SHP77 (cell line): ENCODE measurements at places on chromosomes 1 and 21.

DNA sequence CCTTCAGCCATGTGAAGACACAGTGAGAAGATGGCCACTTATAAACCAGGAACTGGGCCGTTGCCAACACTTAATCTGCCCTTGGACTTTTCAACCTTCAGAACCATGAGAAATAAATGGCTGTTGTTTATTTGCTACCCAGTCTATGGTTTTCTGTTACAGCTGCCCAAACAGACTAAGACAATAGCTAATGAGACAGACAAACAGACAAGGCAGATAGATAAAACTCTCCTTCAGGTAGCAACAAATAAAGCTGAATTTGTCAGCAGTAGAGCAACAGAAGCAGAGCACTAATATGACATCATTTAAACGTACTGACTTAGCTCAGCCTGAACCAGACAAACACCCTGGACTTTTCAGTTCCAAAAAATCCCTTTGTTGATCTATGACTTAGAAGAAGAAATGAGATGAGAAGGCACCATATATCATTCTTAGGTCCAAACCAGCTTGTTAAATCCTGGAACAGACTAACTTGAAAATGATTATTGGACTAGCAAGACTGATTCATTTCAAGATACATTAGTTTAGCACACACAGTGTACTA, 27.0 kb downstream of the ZZZ3 start:
- peak; percentile 30 for DNase-seq

GRCh38 chr1:56527548-56528302, 51.6 kb downstream of the PLPP3 start:
- peak; percentile 28 for DNase-seq

GRCh38 chr1:225425201-225425786, 2.5 kb downstream of the LBR start:
- no peak for DNase-seq

DNA sequence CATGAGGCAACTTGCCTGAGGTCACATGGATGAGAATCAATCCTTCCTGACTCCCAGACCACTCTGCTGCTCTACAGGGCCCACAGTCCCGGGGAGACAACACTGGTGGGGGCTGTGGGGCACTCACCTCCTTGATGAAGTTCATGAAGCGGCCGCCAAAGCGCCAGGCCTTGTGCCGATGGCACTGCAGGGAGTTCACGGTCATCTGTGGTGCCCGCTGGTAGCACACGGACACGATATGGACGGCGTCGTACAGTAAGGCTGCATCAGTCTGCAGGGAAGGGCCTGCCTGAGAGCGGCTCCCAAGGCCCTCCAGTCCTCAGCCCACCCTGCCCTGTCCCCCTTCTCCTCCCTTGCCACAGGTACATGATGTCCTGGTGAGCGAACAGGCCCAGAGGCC, 175.3 kb downstream of the GRIK3 start:
- no peak for DNase-seq

DNA sequence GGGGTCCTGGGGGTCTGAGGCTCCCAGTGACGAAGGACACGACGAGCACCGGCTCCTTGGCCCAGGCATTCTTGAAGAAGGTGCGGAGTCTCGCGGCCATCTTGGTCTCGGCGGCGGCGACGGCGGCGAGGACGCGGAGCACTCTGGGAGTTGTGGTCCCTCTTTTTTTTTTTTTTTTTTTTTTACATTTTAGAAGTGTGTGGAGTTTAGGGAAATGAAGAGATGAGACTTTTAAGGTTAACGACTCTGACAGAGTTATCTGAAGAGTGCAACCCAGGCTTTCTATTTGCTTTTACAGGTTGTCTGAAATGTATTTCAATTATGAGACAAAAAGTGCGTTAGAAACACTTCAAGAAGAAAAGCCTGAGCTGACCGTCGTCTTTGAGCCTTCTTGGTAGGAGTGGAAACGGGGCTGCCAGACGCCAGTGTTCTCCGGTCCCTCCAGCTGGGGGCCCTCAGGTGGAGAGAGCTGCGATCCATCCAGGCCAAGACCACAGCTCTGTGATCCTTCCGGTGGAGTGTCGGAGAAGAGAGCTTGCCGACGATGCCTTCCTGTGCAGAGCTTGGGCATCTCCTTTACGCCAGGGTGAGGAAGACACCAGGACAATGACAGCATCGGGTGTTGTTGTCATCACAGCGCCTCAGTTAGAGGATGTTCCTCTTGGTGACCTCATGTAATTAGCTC, 9.7 kb downstream of the OR2B11 start:
- DNase-seq: peak; percentile 55

DNA sequence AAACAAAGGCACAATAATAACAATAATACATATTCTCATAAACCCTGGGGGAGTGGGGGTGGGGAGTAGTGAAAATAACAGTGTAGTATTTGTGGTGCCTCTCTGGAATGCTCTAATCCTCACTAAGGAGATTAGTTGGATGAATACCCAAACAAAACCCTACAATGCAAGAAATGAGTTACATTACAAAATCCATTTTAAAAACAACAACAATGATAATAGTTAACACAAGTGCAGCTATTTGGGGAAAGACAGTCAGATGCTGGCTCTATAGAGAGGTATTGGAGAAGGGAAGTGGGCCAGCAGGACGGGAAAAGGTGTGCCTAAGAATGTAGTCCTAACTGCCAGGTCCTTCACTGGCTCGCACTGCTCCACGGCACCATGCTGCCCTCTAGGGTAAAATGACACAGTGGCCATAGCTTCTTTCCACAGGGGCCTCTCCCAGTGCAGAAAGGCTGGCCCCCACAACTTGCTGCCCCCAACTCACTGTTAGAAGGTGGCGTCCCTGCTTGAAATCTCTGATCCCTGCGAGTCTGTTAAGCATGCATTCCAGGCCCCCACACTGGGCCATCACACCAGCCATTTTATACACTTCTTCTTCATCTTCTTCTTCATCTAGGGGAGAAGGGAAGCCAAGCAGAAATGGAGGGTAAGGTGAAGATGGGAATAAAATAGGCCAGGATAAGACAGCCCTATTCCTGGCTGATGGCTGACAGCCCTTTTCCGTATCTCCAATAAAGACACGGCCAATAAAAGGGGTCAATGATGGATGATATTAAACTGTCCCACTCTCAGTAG, 113.8 kb downstream of the UBR4 start:
- DNase-seq: peak; percentile 4

DNA sequence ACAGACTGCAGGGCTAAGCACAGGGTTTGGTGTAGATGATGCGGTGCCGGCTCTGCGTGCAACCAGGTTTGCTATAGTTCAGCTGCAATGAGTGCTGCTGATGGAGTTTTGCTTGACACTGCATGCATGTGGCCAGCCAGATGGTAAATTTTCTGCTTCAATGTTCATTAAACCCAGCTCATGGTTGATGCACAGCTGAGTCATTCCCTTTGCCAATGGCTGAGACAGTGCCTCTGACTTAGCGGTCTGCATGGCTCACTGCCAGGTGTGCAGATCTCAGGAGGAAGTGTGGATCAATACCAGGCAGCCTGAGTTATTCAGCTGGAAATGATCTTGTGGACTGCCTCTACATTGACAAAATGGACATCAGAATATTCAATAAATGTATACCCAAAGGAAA, 172.7 kb upstream of the ZP4 start:
- peak; percentile 30 for DNase-seq

DNA sequence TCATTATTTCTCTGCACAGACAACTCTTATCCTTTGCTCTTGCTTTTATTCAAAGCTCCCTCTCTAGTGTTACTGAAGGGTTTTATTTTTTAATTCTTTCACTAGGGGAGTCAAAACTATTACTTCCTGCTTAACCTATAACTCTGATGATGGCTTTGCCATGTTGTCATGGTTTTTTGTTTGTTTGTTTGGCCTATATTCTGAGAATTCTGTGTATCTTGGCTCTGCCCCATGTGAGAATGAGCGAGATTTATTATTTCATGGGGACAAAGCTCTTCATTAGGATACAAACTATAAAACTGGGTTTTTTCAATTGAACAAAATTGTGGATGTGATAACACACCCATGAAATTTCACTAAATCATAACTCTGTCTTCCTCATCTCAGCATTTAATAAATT, 190.5 kb upstream of the C1orf105 start:
- no peak for DNase-seq

DNA sequence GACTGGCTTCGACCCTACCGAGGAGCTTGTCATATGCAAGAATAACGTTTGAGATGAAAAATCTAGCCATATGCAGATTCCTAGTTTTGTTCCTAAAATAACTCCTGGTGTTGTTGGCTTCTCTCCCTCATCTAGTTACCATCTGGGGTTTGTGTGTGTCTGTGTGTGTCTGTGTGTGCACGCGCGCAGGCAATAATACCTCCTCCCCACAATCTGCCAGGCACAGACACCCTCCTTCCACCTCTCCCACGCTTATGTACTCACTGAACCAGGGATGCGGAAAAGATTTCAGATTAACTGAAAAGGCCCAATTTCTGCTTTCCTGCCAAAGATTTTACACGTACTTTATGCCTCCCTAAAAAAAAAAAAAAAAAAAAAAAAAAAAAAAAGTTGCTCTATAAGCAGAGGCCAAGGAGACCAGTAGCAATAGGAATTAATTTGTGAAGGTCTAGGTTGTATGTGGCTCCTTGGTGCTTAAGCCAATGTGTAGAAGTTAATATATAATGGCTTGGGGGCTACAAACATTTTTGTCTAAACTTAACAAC, 452.7 kb downstream of the NUF2 start:
- no peak for DNase-seq

DNA sequence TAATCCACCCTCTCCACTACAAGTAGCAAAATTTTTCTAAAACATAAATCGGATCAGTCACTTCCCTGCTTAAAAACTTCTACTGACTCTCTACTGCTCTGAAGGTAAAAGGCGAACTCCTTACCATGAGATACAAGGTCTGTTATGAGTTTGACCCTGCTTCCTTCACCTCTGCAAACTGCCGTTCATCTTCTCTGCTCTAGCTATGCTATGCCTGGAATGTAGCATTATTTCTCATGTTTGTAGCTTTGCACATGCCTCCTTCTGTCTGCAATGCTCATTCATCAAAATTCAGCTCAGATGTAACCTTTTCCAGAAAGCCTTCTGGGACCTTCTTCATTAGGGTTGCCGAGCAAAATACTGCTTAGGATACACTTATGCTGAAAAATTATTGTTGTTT, 30.8 kb downstream of the RPL5 start:
- DNase-seq: no peak

DNA sequence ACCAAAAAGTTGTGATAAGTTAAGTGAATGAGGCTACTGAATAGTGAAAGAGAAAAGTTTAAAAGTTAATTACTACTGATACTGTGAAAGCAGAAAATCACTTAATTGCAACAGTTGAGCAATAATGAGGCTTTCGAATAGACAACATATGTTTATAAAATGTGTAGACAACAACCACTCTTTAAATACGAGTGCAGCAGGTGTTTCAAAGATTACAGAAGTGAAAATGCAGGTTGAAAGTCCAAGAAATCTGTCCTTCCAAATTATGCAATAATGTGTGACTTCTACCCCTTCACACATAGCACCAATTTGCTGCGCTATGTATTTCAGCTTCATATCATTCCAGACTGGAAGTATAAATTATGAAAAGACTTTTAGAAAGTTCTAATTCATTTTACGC, 213.0 kb downstream of the COL24A1 start:
- DNase-seq: no peak

GRCh38 chr1:77193951-77194350, 25.3 kb downstream of the PIGK start:
- no peak for DNase-seq

GRCh38 chr1:1337793-1338147, 6.7 kb downstream of the TAS1R3 start:
- no peak for DNase-seq

DNA sequence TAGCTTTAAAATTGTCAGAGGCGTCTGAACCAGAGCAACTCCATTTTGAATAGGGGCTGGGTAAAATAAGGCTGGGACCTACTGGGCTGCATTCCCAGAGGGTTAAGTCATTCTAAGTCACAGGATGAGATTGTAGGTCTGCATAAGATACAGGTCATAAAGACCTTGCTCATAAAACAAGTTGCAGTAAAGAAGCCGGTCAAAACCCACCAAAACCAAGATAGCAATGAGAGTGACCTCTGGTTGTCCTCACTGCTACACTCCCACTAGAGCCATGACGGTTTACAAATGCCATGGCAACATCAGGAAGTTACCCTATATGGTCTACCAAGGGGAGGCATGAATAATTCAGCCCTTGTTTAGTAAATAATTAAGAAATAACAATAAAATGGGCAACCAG, 143.6 kb downstream of the GABPA start:
- no peak for DNase-seq

- DNase-seq: peak; percentile 62
These were observed 36.9 kb upstream of the DISP1 start for GRCh38 chr1:222777977-222778376.

GRCh38 chr1:180947901-180948640, 35.4 kb downstream of the KIAA1614 start:
- no peak for DNase-seq

- no peak for DNase-seq
These were observed 35.5 kb downstream of the LRRC3 start for GRCh38 chr21:44490816-44491215.

DNA sequence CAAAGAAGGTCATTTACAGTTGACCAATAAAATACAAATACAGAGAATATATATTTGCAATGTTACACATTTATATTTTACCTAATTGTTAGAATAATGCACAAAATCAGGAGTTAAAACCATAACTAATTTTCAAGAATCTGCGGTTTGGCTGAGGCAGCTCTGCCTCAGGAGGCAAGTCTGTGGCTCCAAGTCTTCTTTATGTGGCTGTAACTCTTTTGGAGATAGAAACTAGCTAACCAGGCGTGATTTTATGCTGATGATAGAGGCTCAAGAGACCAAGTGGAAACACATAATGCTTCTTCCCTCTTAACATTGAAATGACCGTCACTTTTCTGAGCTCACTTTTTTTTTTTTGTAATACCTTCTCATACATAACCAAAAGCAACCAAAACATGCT, 744.7 kb upstream of the CXADR start:
- no peak for DNase-seq

- no peak for DNase-seq
These were observed 61.1 kb upstream of the KIF1B start for GRCh38 chr1:10149231-10149630.

- DNase-seq: no peak
These were observed 53.8 kb upstream of the SYT14 start for GRCh38 chr1:209884249-209884648.

- no peak for DNase-seq
These were observed 10.6 kb downstream of the METTL18 start for GRCh38 chr1:169784102-169784501.
